ENCODE measurements at places on chromosomes 6 and 20.

- H3K4me3 ChIP-seq: peak overlapping the region; percentile 91
- H3K4me1 ChIP-seq: peaks cover 34% of the 10 kb centered on the region
- peak; percentile 62 for DNase-seq
- H3K27me3 ChIP-seq: no peaks in the 10 kb centered on the region
- peak overlapping the region; percentile 75 for H3K27ac ChIP-seq
Observed at GRCh38 chr6:29631860-29632731, 887 bp downstream of the GABBR1 start.

- no peak overlapping the region for H3K4me3 ChIP-seq
- H3K36me3 ChIP-seq: no peaks in the 10 kb centered on the region
- DNase-seq: no peak
- no peaks in the 10 kb centered on the region for H3K27me3 ChIP-seq
- no peak overlapping the region for H3K27ac ChIP-seq
Observed at GRCh38 chr6:1798303-1798964, 188.7 kb downstream of the FOXC1 start.

DNA sequence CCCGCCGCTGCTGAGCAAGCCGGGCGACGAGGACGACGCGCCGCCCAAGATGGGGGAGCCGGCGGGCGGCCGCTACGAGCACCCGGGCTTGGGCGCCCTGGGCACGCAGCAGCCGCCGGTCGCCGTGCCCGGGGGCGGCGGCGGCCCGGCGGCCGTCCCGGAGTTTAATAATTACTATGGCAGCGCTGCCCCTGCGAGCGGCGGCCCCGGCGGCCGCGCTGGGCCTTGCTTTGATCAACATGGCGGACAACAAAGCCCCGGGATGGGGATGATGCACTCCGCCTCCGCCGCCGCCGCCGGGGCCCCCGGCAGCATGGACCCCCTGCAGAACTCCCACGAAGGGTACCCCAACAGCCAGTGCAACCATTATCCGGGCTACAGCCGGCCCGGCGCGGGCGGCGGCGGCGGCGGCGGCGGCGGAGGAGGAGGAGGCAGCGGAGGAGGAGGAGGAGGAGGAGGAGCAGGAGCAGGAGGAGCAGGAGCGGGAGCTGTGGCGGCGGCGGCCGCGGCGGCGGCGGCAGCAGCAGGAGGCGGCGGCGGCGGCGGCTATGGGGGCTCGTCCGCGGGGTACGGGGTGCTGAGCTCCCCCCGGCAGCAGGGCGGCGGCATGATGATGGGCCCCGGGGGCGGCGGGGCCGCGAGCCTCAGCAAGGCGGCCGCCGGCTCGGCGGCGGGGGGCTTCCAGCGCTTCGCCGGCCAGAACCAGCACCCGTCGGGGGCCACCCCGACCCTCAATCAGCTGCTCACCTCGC lies 1.5 kb downstream of the ARID1B start:
- H3K36me3 ChIP-seq: no peaks in the 10 kb centered on the region
- H3K4me3 ChIP-seq: peak overlapping the region; percentile 87
- DNase-seq: peak; percentile 40
- H3K27ac ChIP-seq: peak overlapping the region; percentile 79
- no peaks in the 10 kb centered on the region for H3K27me3 ChIP-seq
- peaks cover 1% of the 10 kb centered on the region for H3K4me1 ChIP-seq

DNA sequence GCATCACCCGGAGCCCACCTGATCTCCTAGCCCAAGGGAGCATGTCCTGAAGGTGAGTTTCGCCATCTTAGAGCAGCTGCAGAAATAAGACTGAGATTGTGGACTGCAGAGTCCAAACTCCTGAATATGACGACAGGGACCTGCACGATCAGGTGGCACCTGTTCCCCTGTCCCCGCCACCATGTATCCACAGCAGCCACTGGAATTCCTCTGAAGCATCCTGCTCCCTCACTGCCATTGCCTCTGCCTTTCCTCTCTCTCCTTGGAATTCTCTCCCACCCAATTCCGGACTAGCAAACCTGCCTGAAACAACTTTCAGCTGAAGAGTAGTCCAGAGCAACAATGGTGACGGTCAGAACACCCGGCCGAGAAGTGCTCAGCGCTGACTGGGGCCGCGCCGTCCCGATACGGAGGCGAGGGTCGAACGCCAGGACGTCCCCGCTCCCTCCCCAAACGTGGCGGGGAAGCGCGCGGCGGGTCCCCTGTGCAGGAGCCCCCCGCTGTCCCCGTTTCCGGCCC lies 694 bp upstream of the FAM120B start:
- DNase-seq: no peak
- H3K27ac ChIP-seq: peak overlapping the region; percentile 89
- peak overlapping the region; percentile 62 for H3K4me3 ChIP-seq
- H3K36me3 ChIP-seq: no peaks in the 10 kb centered on the region
- H3K4me1 ChIP-seq: peaks cover 27% of the 10 kb centered on the region
- no peaks in the 10 kb centered on the region for H3K27me3 ChIP-seq

DNA sequence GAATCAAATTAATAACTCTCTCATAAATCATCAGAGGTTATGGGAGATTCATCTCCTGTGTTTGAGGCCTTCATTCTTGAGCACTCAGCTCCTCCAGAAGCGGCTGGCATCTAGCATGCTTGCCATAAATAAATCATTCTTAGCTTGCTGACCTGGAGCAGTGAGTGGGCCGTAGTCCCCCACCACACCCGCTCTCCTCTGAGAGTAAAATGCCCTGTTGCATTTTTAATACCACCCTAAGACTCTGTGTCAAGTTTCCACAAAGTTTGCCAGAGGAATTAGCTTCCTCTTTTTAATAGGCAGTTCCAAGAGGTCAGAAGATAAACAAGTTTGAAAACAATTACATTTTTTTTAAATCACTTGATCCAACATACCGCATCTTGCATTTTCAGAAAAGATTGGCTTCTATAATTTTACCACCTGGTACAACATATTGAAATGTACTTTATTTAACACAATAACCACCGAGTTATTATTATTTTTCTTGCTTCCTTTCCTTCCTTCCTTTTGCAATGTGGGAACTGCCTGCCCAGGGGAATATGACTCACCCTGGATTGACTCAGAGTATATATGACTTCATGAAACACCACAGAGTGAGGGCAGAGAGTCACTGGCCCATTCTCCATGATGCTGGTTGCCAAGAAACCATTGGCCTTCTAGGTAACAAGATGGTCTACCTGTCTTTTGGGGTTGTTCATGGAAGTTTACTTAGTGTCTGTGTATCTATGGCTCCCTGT lies 29.4 kb upstream of the CLIC5 start:
- DNase-seq: no peak
- H3K27me3 ChIP-seq: no peaks in the 10 kb centered on the region
- no peak overlapping the region for H3K27ac ChIP-seq
- H3K4me3 ChIP-seq: no peak overlapping the region

GRCh38 chr6:43644940-43645612 lies at the start of gene RSPH9:
Gene RSPH9 (plus strand): TSS chr6:43645036. CDS start chr6:43645099, 63 bp downstream.
- H3K27ac ChIP-seq: peak within 1 kb of the TSS; percentile 37
- peaks cover 18% of the 10 kb centered on the region for H3K36me3 ChIP-seq
- H3K4me1 ChIP-seq: peaks cover 3% of the 10 kb centered on the region
- DNase-seq: peak; percentile 68
- H3K4me3 ChIP-seq: peak within 1 kb of the TSS; percentile 39

GRCh38 chr20:1327241-1327653 lies 1.7 kb downstream of the SDCBP2 start:
- H3K4me3 ChIP-seq: no peak overlapping the region
- peaks cover 28% of the 10 kb centered on the region for H3K4me1 ChIP-seq
- H3K36me3 ChIP-seq: no peaks in the 10 kb centered on the region
- H3K27ac ChIP-seq: no peak overlapping the region

DNA sequence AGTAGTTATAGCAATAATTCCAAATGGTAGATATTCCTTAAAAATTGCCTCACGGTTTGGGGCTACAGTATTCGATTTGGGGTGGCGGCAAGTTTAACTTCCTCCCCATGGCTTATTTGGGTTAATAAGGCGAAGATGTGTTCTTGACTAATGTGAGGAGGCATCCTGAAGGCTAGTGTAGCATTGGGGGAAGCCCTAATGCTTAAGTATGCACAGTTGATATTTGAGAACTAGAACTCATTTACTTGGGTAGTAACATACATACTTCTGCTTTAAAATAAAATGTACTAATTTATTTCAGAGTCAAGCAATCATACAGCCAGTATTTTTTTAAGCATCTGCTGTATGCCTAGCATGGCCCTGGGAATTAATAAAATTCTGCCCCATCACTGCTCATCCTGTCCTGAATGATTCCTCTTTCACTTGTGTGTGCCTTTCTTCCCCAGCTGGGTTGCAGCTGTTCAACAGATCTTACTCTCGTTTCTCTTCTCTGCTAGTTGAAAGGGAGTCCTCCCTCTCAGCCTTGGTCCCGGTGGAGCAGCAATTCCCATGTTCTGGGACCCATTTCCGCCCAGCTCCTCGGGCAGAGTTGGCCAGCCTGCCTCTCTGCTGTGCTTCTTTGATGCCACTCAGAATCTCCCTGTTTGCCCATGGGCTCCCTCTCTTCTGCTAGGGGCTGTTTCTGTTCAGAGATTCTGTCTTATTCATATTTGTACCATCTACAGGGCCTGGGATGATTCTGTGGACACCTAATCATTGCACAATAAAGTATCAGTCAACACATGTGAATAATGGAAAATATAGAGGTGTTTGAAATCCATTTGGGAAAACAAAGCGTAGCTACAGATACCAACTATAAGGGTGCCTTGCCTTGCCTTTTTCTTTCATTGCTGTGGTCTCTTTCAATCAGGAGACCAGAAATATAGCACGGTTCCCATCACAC lies 104.8 kb downstream of the ARID1B start:
- no peaks in the 10 kb centered on the region for H3K27me3 ChIP-seq
- DNase-seq: no peak
- H3K4me3 ChIP-seq: no peak overlapping the region
- H3K27ac ChIP-seq: no peak overlapping the region
- peaks cover 6% of the 10 kb centered on the region for H3K4me1 ChIP-seq
- no peaks in the 10 kb centered on the region for H3K36me3 ChIP-seq

DNA sequence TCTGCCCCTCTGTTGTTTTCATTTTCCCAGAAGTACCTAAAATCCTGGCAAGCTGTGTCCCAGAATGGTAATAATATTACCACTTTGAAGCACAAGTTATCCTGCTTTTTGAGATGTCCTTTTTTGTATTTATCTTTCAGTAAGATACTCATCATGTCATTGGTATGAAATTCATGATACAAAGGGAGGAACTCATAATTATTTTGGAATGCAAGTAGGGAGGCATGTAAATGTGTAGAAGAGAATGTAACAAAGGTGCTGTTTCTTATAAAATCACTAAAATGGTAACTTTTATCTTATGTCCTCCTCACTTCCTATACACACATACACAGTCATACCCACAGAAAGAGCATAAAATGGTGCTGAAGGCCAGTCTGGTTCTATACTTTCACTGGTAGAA lies 109.9 kb downstream of the CD2AP start:
- H3K36me3 ChIP-seq: peaks cover 9% of the 10 kb centered on the region
- H3K4me3 ChIP-seq: no peak overlapping the region
- DNase-seq: no peak
- no peak overlapping the region for H3K27ac ChIP-seq
- no peaks in the 10 kb centered on the region for H3K4me1 ChIP-seq

- peaks cover under 1% of the 10 kb centered on the region for H3K4me1 ChIP-seq
- no peaks in the 10 kb centered on the region for H3K27me3 ChIP-seq
- H3K27ac ChIP-seq: no peak overlapping the region
- no peak for DNase-seq
- H3K4me3 ChIP-seq: no peak overlapping the region
Observed at GRCh38 chr20:24744747-24745146, 204.3 kb upstream of the CST7 start.

DNA sequence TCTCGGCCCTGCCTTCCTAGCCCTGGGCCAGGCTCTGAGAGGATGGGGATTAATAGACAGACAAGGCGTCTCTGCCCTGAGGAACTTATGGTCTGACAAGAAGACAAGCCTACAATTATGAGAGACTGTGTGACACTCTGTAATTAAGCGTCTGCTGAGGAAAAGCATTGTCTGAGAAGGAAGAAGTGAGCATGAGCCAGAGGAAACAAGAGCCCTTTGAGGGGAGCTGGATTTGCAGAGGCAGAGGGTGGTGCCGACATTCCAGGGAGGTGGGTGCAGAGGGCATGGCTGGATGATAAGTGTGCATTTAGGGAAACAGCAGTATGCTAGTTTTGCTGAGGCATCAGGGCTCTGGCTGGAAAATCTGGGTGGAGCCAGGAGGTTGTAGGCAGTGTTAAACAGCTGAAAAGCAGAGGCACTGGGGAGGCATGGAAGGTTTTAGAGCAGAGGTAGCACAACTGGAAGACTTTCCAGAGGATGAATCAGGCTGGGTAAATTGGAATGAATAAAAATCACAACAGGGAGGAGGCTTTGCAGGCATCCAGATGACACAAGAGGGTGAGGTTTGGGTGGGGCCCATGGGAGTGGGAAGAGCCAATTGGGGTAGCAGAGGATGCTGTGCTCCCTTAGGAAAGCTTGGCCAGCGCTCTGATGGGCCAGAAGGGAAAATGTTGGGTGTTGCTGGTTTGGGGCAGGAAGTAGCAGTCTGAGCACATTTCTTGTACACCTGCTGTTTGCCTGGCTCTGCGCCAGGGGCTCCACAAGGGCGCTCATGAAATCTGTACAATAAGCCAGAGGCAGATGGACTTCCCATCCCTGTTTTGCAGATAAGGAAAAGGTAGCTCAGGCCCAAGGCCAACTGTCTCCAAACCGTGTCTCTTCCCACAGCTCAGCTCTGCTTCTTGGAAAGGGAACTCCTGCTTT lies 74.0 kb upstream of the MYL9 start:
- H3K27me3 ChIP-seq: no peaks in the 10 kb centered on the region
- H3K4me3 ChIP-seq: peak overlapping the region; percentile 10
- DNase-seq: no peak
- peaks cover 66% of the 10 kb centered on the region for H3K4me1 ChIP-seq
- H3K27ac ChIP-seq: peak overlapping the region; percentile 80
- no peaks in the 10 kb centered on the region for H3K36me3 ChIP-seq

DNA sequence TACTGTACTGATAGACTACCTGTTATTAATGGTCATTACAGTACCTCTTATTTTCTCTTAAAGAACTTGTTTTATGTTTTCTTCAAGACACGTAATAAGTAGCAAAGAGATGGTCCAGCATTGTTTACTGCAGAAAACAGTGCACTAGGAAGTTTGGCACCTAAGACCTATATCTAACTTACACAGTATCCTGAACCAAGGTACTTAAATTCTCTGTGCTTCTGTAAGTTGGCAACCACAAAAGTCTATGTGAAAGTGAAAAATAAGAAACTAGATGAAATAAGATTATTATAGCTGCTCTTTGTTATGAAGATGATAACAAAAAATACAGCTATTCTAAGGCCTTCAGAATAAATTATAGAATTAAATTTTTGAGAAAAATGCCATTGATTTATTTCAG lies 411.7 kb upstream of the SOX4 start:
- H3K27me3 ChIP-seq: no peaks in the 10 kb centered on the region
- H3K36me3 ChIP-seq: no peaks in the 10 kb centered on the region
- no peak overlapping the region for H3K4me3 ChIP-seq
- H3K27ac ChIP-seq: no peak overlapping the region
- no peaks in the 10 kb centered on the region for H3K4me1 ChIP-seq
